ELR (cell line): ENCODE measurements at places on chromosomes 6 and 20.
A peak's percentile ranks its signal among the peaks of the same experiment; 100 is the strongest.

DNA sequence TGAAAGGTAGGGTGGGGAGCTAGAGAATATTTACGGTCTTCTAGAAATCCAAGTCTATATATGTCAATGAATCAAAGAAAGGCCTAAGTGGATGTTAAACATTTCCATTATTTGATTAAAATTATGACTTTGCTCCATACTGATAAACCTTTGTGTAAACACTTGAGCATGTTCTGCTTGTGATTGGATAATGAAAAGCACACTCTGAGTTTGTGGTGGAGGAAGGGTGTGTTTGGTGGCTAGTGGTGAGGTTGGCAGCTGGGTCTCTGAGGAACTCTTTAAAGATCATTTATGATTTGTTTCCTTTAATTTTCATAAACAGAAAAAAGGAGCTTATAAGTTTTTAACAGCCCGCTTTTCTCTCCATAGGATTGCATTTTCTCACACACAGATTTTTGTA, 84.7 kb downstream of the RFPL4B start:
- DNase-seq: no peak

DNA sequence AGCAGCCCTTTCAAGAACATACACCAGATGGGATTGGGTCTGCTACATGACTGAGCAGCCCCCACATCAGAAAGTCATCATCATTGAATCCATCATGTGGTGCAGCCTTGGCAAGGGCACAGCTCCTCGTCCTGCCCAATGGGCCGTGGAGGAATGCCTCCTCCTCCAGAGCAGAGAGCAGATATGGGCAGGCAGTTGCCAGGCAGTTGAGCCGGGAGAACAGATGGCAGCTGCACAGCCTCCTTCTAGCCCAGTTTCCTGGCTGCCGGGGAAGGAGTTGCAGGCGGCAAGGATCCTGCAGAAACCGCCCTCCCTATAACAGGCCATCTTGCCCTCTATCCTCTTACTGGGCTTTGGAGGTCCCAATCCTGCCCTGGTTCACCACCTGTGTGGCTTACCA, 11.9 kb upstream of the ZFAND3 start:
- no peak for DNase-seq

- no peak for DNase-seq
These were observed 53.8 kb upstream of the SUPT3H start for GRCh38 chr6:45431317-45432065.

DNA sequence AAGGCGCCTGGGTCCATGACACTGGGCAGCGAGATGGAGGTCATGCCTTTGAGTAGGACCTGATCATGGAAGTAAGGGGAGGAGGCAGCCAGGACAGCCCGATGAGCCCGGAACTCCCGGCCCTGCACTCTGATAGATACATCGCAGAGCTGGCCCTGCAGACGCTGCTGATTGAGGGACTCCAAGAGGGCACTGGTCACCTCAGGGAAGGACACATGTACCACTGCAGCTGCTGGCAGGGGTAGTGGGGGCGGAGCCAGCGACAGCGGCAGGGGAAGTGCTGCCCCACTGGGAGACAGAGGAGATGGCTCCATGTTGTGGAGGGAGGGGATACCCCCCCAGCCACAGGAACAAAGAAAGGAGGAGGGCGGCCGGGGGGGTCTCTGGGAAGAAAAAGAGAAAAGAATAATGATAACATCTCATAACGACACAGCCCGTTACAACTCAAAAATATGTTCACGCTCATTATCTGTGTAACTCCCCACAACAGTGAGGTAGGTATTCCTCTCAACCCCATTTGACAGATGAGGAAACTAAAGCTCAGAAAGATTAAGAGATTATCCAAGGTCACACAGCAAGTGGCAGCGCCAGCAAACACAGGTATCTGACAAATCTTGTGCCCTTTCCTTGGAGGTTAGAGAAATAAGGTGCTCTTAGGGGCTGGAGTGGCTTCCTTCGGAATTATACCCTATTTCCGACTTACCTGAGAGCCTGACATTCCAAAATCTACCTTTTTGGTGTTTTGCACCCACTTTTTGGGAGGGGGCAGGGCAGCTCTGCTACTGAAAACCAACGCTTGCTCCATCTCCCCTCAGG, 733 bp downstream of the ZBTB22 start:
- no peak for DNase-seq

GRCh38 chr6:30601436-30601814, 15.6 kb downstream of the PPP1R10 start:
- DNase-seq: no peak

DNA sequence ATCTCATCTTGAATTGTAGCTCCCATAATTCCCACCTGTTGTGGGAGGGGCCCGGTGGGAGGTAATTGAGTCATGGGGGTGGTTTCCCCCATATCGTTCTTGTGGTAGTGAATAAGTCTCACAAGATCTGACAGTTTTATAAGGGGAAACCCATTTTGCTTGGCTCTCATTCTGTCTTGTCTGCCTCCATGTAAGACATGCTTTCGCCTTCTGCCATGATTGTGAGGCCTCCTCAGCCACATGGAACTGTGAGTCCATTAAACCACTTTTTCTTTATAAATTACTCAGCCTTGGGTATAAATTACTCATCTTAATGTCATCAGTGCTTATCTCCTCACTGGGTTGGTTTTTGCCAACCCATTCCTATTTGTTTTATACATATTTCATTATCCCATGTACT, 142.0 kb upstream of the GMDS start:
- no peak for DNase-seq

- no peak for DNase-seq
These were observed 24.3 kb downstream of the EDEM2 start for GRCh38 chr20:35122756-35123405.

- peak; percentile 82 for DNase-seq
These were observed at the start of gene SNPH for GRCh38 chr20:1266167-1266973. Gene SNPH (plus strand): TSS chr20:1266294. CDS start chr20:1296240, 29,946 bp downstream.

GRCh38 chr6:149306967-149307366, 10.5 kb upstream of the TAB2 start:
- DNase-seq: peak; percentile 80

GRCh38 chr6:78864957-78865356, 2.4 kb upstream of the IRAK1BP1 start:
- no peak for DNase-seq

DNA sequence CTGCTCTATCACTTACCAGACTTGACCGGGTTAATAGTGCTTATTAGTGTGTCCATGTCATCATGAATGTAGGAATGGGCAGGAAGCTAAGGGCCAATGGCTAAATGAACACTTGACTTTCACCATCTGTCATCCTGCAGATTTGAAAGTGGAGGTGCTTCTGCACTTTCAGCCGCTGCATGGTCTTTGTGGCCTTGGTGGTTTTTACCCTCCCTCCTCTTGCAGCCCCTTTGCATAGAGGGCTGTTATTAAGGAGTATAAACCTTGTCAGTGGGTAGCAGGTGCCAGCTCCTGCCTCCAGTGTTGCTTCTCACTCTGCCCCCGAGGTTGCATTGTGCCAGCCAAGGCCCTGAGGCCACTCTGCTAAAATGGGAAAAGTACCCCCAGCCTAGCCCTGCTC, 122.2 kb upstream of the TNFAIP3 start:
- no peak for DNase-seq

- peak; percentile 51 for DNase-seq
These were observed 1.7 kb downstream of the JAG1 start for GRCh38 chr20:10671919-10672623.

DNA sequence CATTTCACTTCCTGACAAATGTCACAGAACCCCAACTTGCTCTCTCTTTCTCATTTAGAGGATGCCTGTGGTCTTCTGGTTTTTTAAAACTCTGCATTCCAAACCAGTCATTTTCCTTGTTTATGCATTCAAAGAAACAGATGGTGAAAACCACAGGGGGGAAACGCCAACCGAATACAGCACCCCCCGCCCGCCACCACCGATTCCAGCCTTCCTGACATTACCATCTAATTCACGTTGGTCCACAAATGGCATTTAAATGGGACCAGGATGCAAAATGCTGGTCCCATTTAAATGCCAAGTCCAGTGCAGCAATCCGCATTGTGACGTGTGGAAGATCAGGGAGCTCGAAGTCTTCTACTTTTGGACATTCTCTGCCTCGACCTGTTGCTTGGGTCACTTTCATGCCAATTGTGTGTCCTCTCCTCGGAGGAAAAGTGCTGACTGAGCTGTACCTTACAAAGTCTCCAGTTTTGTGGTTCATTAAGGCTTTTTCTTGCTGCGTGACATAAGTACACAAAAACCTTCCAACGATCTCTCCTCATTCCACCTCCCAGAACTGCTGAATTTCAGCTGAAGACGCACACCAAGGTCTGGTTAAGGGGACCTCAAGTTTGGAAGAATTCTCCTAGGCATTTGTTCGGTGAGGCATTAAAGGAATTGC, 35.8 kb downstream of the NEDD9 start:
- DNase-seq: peak; percentile 87

GRCh38 chr6:113148566-113148965, 708.6 kb upstream of the MARCKS start:
- DNase-seq: no peak

GRCh38 chr20:10668677-10669368, 5.0 kb downstream of the JAG1 start:
- DNase-seq: no peak

DNA sequence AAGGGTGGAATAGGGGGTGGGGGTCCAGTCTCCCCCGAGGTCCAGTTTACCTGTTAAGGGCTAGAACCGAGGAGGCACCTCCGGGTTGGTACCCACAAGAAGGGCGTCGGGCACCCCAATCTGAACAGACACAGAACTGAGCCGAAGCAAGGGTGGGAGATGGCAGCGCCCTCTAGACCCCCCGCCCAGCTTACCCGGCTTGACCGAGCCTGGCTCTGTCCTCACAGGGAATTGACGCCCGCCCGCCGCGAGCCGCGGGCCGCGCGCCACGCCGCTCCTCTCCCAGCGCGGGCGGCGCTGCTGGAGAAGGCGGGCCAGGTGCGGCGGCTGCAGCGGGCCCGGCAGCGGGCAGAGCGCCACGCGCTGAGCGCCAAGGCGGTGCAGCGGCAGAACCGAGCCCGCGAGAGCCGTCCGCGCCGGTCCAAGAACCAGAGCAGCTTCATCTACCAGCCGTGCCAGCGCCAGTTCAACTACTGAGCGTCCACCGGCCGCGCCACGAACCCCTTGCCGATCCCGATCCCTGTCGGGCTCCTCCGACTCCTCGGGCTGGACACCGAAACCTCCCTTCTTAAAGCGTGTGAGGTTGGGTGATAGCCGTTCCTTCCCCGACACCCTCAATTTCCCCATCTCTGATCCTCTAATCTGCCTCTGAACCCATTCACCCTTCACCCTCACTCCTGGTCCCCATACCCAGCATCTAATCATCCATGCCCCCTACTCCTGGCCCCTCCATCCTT, 5.9 kb downstream of the TP53INP2 start:
- DNase-seq: peak; percentile 82

GRCh38 chr6:157218371-157219198, 104.7 kb downstream of the TMEM242 start:
- DNase-seq: no peak
